ENCODE measurements at places on chromosomes 6 and 20.
A peak's percentile ranks its signal among the peaks of the same experiment; 100 is the strongest.

- peak; percentile 1 for DNase-seq
Measured at GRCh38 chr20:60206259-60206658, 248.0 kb downstream of the CDH26 start.

- DNase-seq, result no peak
Measured at GRCh38 chr20:19832875-19833274, 74.8 kb downstream of the RIN2 start.

GRCh38 chr6:63584125-63584514 is 11.8 kb downstream of the LOC128125822 start:
- DNase-seq, result no peak

GRCh38 chr6:43454696-43455530 is 435 bp downstream of the DLK2 start:
- peak; percentile 36 for DNase-seq

DNA sequence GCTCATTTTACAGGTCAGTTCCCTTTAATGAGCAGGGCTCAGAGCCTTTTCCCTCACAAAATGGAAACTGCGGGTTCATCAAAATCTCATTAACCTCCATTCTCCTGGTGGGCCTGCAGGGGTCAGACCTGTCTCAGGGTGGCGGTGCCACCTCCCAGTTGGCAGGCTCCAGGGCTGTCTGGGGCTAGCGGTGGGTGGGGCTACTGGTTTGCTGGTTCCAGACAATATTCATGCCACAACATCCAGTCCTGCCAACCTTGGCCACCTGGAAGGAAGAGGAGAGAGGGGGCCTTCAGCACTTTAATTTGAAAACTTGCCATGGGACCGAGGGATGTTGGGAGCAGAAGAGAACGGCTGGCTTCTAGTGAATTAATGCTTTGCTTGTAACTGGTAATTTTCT is 41.9 kb upstream of the CTNNBL1 start:
- DNase-seq, result peak; percentile 54

DNA sequence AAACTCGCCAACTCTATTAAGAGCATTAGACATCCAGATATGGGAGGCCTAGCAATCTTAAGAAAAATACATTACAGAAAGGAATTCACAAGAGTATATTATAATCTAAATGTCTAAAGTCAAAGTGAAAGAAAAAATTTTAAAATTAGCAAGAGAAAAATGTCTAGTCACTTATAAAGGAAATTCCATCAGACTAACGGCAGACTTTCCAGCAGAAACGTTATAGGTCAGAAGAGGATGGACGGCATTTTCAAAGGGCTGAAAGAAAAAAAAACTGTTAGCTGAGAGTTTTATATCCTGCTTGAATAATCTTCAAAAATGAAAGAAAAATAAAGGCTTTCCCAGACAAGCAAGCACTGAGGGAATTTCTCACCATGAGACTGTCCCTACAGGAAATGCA is 269.0 kb downstream of the HDGFL1 start:
- no peak for DNase-seq

DNA sequence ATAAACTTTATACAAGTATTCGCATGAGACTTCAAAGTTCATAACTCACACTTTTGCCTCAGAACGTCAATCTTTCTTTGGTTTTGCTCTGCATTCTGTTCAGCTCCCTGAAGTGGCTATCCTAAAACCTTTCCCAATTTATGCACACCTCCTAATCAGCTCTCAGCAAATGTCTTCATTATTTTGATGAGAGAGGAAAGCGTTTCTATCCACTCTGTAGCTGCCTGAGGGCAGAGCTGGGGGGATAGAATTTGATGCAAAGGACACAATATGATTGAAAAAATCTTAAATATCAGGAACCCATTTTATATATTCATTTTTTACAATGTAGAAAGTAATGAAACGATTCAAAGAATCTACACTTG is 66.8 kb downstream of the MOXD1 start:
- DNase-seq, result no peak

DNA sequence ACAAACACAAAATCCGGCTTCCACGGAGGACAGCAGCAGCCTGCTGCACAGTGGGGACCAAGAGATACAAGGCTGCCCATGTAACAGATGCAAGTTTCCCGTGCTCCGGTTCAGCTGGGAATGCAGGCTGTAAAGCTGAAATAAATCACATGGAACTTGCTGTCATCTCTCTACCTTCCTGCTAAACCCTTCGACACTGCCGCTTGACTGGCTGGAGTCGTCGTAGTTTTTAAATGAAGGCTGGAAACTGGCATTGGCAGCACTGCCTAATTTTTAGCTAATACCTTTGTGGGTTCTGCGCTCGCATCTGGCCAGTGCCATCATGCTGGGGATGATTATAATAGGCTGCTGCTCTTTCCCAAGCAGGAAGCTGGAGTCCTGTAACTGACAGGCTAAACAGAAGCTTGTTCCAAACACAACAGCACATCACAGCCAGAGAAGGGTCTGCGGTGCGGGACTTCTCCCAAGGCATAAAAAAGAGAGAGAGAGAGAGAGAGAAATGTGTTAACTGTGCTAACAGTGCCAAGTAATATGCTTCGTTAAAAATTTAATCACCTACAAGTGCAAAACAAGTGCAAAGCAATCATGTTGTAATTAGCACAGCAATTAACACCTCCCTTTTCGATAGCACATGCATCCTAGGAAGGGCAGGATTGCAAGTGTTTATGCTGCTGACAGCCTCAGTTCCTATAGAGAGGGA is 146.1 kb downstream of the TFAP2A start:
- no peak for DNase-seq

DNA sequence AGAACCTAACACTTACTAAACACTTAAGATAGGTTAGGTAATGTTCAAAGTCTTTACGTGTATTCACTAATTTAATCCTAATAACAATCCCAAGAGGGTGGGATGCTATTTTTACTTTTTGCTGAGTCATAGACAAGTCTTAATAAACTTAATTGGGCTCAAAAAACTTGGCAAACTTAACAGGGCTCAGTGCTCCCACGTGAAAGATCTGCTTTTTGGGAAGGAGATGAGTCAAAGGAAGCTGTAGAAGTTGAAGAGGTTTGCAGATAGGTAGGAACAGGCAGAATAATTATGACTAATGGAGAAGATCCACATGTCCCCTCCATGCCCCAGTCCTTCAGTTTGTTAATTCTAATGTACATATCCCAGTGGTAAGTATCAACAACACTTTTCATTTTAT is 44.5 kb upstream of the STMND1 start:
- no peak for DNase-seq

DNA sequence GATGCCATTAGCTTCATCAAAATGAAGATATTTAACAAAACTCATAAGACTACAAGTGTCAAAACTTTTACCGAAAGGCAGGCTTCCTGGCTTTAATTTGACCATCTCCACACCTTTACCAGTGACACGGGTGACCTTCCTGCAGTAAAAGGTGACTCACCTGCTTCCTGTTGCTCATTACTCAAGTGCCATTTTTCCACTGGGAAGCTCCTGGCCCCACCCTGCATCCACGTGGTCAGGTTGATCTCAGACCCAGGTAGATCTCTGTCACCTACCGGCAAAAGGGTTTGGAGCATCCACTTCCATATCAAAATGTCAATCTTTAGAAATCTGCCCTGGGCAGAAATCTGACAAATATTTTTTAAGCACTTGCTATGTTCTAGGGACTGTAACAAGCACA is 31.9 kb upstream of the CDH4 start:
- no peak for DNase-seq

- no peak for DNase-seq
Measured at GRCh38 chr20:63688228-63689045, 8.0 kb upstream of the TNFRSF6B start.

- no peak for DNase-seq
Measured at GRCh38 chr20:41247523-41248367, 69.8 kb downstream of the ZHX3 start.

- DNase-seq, result no peak
Measured at GRCh38 chr6:153208706-153209105, 77.6 kb upstream of the RGS17 start.

GRCh38 chr20:58706975-58707681 is 14.5 kb downstream of the NPEPL1 start:
- DNase-seq, result no peak

- no peak for DNase-seq
Measured at GRCh38 chr6:33993091-33993490, 152.8 kb downstream of the GRM4 start.

DNA sequence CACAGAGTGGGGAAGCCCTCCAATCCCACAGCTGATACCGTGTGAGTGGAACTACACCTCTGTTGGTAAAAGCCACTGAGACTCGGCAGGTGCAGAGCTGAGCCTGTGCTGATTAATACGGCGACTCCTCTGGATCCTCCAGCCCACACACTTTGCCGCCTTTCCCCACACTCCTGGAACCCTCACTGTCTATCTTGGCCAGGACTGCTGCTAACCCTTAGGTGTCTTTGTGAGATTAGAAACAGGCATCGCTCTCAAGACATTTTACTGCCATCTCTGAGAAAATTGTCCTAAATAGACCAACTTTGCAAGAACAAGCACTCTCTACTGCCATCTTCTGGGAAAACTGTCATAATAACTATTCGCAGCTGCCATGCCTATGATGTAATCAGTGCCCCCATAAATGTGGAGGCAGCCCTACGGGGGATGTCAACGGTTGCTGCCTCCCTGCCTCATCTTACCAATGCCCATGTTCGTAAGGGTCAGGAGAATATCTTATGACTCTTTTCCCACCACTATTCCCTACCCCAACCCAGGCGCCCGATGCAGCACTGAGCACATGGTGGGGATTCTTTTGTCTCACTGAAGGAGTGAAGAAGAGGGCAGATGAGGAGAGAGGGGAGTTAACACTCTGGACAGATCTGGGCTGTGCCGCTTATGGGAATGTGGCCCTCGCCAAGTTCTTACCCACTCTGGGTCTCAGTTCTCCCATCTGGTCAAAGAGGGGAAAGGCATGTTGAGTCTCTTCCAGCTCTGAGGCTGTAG is 26.1 kb upstream of the KCNB1 start:
- peak; percentile 33 for DNase-seq

DNA sequence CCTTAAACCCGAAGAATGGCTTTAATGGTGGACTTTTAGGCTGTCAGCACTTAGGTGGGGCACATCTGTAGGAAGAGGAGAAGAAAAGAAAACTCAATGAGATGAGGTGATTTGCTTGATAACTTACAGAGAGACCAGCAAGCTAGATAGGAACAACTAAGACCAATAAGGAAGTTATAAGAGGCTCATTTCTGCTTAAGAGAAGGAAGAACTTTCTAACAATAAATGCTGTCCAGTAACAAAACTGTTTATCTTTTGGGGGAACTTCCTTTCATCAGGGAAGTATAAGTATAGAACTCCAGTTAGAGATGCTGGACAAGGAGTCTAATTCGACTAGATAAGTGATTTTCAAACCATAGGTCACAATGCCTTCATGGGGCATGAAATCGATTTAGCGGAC is 107.2 kb upstream of the SIRPA start:
- no peak for DNase-seq

DNA sequence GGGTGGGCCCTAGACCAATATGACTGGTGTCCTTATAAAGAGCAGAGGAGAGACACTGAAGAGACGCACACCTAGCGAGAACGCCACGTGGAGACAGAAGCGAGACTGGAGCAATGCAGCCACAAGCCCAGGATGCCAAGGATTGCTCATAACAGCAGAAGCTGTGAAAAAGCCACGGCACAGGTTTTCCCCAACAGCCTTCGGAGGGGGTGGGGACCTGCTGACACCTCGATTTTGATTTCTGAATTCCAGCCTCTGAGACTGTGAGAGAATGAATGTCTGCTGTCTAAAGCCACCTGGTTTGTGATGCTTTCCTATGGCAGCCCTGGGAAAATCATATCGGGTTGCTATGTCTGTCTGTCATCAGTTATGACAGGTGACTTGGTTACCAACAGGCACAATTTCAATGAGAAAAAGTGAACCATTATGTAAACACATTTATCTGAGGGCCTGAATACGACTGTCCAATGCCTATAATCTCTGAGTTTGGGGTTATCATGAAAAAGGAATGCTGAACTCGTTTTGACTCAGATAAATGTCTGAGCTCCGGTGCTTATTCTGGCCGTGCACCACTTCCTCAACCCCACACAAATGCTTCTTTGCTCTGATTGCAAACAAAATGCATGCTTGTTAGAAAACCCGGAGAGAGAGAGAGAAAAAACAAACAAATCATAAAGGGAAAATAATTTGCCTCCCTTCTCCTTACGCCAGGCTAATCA is 769.7 kb downstream of the PTPRT start:
- no peak for DNase-seq

GRCh38 chr6:48401016-48401415 is 290.0 kb upstream of the PTCHD4 start:
- DNase-seq, result no peak

DNA sequence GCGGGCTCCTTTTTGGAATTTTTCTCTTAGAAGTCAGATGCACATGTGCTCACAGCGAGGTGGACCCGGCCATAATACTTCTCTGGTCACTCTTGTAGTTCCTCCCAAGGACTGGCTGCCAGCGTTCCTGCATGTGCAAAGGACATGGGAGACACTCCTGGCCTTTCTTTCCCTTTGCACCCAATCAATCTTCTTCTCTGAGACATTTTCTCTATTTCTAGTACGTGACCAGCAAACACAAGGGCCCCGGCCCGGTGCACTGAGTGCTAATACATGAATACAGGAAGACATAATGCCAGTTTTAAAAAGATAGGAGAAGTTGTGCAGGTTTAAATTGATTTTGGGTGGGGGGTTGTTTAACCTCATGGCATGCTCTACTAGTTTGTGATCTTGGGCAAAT is 233.6 kb downstream of the SMOC2 start:
- no peak for DNase-seq

DNA sequence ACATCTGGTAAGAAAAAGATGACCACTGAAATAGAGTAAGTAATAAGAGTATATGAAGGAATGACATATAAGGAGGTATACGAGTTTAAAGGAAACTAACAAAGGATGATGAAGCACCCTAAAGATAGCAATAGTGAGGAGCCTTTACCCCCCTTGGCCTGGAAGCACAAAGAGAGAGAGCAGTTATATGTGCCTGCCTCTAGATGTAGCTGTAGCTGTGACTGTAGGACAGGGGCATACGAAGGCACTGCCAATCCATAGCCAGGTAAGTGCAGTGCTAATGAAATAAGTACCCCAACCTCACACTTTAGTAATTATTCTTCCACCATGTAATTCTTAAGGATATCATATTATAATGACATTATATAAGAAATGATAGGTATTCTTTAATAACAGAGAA is 90.1 kb upstream of the FKBP1C start:
- DNase-seq, result no peak

GRCh38 chr6:84409911-84410310 is 182.5 kb upstream of the CEP162 start:
- no peak for DNase-seq

DNA sequence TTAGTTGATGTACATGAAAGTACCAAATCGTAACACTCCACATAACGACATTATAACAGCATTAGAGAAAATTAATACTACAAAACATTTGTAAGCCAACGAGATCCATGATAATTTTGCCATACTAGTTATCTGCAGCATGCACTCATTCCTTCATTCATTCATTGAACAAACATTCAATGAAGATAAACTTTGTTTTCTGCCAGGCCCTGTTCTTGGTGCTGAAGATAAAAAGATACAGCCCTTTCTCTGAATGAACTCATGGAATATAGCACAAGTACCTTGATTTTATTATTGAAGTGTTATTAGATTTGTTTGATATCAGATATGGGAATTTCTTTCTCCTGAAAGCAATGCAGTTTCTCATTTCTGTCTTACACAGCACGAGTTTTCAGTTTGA is 524.0 kb downstream of the TFAP2A start:
- DNase-seq, result no peak

- DNase-seq, result peak; percentile 42
Measured at GRCh38 chr6:137094411-137095008, 49.7 kb upstream of the IL20RA start.

GRCh38 chr6:24742216-24742738 is 23.3 kb upstream of the C6orf62 start:
- DNase-seq, result no peak

All from erythroblast (primary cell).